ENCODE measurements at places on chromosomes 11 and 22. TPM values are rescaled to one million over a fixed set of nuclear protein-coding genes. Genes with fewer than 3 reads are reported as not detected.

Gene NFRKB
- total RNA-seq = 32.7 TPM

Gene SOX6
- total RNA-seq = 6.4 TPM

DNA sequence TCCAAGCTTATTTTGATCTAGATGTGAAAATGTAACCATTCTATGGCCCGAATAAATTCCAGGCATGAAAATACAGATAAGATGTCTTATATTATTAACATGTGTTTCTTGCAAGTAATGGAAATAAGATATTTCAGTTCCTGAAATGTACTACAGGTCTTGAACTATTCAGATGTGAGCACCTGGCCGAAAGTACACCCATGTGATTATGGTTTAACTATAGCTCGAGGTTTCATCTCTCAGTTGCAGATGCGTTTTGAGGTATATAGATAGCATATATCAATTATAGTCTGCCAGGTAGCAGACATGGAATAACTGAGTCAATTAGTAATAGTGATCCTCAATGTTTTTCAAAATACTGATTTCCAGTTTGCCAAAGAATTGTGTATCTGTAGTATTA, 68.3 kb downstream of the DDIAS start:
- no peak for DNase-seq

Gene KDM4D
- total RNA-seq = 1.2 TPM
